ENCODE measurements at places on chromosomes 13 and 19.

- DNase-seq: peak; percentile 11
These were observed 50.8 kb downstream of the ZAR1L start for GRCh38 chr13:32264407-32264806.

GRCh38 chr19:29706635-29707034 lies 8.4 kb downstream of the C19orf12 start:
- no peak for DNase-seq

DNA sequence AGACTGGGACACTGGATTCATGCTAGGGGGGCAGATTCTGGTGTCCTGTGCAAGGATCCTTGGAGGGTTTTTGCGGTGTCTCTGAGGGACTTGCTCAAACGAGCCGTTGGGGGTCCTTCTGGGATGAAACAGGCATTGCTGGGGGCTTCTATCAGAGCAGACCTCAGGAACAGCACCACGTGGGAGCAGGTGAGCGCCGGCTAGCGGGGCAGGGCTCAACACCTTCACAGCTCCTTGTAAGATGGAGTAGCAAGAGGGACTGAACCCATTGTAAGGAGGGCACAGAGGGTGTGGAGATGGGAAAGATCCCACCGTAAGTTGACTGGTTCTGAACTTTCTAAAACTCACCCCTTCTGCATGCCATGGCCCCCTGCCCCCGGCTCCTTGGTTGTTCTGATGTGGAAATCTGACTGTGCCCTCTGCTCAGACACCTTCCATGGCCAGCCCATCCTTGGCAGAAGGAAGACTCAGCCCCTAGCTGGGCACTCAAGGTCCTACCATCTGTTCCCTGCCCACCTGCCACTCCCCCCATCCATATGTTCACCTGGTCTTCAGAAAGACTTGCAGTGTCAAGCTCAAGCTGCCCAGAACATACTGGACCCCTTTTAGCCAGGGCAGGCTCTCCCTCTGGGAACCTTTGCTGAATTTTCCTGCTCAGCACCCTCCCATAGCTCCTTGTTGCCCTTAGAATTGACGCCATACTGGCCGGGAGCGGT lies 1.2 kb downstream of the SLC27A1 start:
- DNase-seq: no peak

DNA sequence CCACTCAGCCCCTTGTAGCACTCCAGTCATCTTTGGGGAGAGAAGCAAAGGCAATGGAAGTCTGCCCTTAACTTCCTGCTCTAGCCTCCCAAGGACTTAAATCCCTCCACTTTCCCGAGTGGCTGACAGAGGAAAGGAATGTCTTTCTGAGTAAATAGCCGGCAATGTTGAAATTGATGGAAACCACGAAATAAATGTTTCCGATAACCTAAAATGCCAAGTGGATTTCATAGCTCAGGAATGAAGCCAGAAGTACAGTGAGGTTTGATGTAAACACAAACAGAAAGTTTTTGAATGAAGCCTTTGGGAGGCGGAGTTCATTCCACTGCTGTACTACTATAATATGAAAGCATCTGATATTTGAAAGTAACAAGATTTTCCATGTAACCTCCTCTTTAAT lies 14.0 kb upstream of the TBC1D4 start:
- peak; percentile 84 for DNase-seq

GRCh38 chr19:4429771-4430171 lies 27.3 kb downstream of the CHAF1A start:
- no peak for DNase-seq

- no peak for DNase-seq
These were observed 15.9 kb upstream of the S1PR4 start for GRCh38 chr19:3162418-3163229.

DNA sequence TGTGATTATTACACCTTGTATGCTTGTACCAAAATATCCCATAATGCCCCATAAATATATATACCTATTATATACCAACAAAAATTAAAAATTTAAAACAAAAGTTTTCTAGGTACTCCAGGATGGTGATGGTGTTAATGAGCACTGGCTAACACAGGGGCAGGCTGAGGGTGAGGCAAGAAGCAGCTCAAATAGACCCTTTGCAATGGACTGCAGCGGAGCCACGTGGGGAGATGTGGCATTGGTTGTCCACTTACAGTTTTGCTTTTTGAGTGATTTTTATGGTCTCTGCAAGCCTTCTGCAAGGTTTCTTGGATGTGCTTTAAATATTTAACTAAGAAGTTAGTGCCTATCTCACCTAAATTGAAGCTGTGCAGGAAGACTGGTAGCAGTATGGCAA lies 132.9 kb downstream of the RAP2A start:
- DNase-seq: no peak
